ENCODE measurements at places on chromosomes 13 and 19.

DNA sequence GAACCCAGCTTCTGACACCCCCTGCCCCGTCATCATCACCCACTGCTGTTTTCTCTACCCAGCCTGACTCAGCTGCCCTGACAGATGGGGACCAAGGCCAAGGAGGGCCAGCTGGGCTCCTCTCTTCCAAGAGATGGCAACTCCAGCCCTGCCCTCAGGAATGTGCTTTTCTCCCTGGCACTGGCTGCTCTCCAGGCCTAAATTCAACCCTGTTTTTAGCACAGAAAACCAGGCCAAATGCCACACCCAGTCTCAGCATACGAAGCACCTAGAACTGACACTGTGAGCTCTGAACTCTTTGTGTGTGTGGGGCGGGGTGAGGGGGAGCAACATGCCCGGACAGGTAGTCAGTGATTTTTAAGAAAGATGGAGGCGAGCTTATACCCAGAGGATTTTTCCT lies 23.4 kb upstream of the IGFL1 start:
- DNase-seq = peak; percentile 31

DNA sequence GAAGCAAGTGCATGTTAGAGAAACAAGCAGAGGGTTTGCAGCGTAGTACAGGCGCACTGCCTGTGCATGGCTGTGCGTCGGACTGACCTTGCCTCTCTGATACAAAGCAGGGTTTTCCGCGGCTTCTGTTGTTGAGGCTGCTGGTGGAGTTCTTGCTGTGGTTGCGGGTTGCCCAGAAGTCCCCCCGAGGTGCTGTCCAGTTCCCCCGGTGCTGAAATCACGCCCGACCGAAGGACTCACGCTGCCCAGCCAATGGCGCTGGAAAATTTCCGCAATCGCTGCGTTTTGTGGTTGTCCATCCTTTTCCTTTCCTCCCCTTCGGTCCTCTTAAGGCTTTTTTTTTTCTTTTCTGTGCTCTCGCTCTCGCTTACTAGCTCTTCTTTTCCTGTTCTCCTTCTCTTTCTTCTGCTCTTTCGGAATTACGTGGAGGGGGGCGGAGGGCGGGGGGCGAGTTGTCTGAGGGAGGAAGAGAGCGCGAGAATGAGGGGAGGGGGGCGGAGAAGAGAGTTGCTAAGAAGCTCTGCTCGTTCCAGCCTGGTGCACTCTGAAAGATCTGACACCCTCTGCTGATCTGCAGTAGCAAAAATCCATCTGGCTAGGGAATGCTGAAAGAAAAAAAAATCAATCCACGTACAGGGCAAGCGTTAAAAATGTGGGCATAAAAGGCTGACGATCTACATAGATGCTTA lies at the start of gene SLITRK1:
Gene SLITRK1 (minus strand): TSS at position 558 of the 689 bp plus-strand sequence. CDS start 967 bp downstream, outside the sequence.
- peak; percentile 90 for DNase-seq

DNA sequence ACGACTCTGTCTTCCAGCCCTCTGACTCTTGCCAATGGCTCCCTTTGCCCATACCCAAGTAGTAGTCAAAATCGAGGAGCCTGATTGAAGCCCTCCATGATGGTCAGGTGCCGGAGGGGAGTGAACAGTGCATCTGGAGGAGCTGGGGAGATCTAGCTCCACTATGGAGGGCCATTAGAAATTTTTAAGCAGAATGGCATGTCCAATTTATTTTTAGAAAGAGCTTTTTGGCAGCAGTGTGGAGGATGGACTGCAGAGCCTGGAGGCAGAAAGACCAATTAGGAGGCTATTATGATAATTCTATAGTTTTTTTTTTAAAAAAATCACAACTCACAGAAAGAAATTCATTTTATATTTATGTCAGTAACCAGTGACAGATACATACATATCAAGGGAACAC lies 92.7 kb upstream of the SLC7A1 start:
- no peak for DNase-seq

GRCh38 chr13:74300162-74300561 lies 166.0 kb upstream of the KLF12 start:
- no peak for DNase-seq

GRCh38 chr19:17926044-17926443 lies 6.8 kb upstream of the CCDC124 start:
- DNase-seq = no peak

- peak; percentile 18 for DNase-seq
These were observed 692.6 kb upstream of the SLITRK1 start for GRCh38 chr13:84574851-84575250.

- no peak for DNase-seq
These were observed 18.8 kb upstream of the ZNF607 start for GRCh38 chr19:37738371-37738770.

- DNase-seq = no peak
These were observed 25.9 kb upstream of the NANOS2 start for GRCh38 chr19:45940515-45940805.

DNA sequence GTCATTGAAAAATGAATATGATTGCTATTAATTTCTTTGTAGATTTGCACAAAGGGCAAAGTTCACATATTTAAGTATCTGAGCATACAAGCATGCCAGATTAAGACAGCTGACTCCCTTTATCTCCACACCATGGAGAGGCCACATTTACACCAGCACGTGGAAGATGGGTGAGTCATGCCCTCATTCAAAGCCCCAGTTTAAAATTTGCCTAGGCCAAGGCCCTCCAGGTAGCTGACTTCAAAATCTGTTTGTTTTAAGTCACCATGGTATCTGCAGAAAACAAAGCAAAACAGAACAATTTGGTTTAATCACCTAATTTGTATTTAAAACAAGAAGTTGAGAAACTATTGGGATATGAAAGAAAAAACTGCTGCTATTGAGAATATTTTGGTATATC lies 109.2 kb downstream of the ESD start:
- no peak for DNase-seq

- DNase-seq = no peak
These were observed 47.9 kb downstream of the ZNF99 start for GRCh38 chr19:22735911-22736645.

DNA sequence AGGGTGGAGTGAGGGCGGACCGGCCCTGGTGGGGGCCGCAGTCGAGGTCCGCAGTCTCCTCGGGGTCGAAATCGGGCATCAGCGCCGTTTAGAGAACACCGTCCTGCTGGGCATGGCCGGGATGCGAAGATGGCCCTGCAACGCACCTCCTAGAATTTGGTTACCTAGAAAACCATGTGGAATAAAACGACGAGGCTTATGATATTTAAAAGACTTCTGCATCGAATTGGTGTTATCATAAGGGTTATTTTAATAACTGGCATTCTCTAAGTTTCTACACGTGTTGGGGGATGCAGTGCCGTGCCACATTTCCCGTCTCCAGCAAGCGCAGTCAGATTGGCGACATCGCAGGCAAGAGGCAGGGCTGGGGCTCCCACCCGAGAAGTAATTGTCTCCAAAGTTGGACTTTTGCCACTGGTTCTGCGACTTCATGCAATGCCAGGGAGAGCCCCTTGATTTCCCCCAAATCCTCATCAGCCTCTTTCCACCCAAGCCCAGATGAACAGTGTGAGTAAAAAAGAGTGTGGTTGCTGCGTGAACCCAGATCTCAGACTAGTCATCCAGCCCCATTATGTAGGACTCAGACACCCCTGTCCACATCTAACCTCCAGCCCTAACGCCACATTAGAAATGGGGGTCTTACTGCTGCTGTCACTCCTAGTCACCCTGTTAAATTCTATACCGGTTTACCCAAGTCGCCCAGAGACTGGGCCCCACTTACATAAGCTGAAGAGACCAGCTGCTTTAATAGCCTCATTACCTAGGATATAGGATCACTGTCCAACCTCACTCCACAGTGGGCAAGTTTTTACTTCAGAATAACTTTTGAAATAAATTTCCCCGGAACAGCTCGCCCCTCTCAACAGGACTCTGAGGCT lies 571 bp upstream of the DHRS12 start:
- no peak for DNase-seq

GRCh38 chr19:56905631-56906150 lies 65.2 kb upstream of the PEG3 start:
- DNase-seq = peak; percentile 89
